ENCODE measurements at places on chromosomes 16 and 17.

DNA sequence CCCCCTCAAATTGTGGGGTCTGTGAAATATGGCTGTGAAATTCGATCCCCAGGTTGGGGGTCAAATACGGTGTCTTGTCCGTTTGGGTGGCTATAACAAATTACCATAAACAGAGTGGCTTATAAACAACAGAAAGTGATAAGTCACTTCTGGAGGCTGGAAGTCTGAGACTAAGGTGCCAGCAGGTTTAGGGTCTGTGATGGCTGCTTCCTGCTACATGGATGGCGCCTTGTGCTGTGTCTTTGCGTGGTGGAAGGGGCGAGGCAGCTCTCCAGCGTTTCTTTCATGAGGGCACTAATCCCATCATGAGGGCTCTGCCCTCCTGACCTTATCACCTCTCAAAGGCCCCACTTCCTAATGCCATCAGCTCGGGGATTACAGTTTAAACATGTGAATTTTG is 120.0 kb downstream of the IRF8 start:
- DNase-seq, result no peak

DNA sequence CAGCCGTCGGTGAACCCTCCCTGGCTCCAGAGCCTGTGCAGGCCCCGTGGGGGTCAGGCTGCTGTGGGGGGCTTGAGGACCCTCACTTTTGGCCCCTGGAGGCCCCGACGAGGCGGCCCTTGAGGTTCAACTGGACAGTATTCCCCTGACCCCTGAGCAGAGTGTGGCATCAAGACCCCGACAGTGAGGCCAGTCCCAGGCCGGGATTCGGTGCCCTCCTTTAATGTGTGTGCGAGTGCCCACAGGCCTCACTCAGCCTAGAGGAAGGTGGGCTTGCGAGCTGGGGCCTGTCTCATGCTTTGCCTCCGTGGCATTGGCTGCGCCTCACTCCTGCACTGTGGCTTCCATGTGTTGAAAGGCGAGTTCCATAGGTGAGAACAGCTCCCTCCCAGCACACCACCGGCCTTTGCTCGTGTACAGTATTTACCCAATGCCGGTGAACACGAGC is 94.5 kb downstream of the METRNL start:
- no peak for DNase-seq

- DNase-seq, result no peak
These were observed 102.5 kb upstream of the TMEM97 start for GRCh38 chr17:28216528-28216927.

GRCh38 chr17:57410169-57410568 is 153.8 kb downstream of the MSI2 start:
- DNase-seq, result no peak

DNA sequence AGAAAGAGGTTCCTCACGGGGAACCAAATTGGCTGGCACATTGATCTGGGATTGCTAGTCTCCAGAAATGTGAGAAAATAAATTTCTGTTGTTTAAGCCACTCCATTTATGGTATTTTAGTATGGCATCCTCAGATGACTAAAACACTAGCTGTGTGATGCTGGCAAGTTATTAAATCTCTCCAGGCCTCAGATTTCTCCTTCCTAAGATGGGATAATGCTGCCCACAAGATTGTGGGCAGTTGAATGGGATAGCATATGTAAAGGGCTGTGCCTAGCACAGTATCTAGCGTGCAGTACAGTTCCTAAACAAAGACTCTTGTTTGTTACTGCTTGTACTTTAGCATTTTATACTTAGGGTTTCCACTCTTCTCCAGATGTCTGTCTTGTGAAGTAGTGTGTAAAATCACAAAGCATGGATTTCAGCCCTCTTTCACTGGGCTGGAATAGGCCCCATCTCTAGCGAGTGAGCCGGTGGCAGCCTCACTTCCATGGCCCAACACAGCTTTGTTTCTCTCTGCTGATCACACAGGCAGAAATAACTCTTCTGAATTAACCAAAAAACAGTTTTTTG is 38.2 kb upstream of the PHAF1 start:
- DNase-seq, result no peak

DNA sequence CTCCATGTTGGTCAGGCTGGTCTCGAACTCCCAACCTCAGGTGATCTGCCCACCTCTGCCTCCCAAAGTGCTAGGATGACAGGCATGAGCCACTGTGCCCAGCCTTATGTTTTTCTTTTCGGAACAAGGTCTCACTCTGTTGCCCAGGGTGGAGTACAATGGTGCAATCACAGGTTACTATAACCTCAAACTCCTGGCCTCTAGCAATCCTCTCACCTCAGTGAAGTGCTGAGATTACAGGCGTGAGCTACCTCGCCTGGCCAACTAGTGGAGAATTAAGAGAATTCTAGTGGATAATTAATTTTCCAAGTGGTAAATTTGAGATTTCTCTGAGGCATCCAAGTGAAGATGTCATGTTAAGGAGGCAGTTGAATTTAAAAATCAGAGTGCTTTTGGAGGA is 2.9 kb upstream of the FBXO47 start:
- no peak for DNase-seq

- DNase-seq, result no peak
These were observed 5.5 kb upstream of the KRT10 start for GRCh38 chr17:40827746-40828453.

GRCh38 chr16:55809851-55810250 is 23.0 kb downstream of the CES1 start:
- no peak for DNase-seq

- no peak for DNase-seq
These were observed 162.8 kb downstream of the BCAS3 start for GRCh38 chr17:60840456-60840855.

DNA sequence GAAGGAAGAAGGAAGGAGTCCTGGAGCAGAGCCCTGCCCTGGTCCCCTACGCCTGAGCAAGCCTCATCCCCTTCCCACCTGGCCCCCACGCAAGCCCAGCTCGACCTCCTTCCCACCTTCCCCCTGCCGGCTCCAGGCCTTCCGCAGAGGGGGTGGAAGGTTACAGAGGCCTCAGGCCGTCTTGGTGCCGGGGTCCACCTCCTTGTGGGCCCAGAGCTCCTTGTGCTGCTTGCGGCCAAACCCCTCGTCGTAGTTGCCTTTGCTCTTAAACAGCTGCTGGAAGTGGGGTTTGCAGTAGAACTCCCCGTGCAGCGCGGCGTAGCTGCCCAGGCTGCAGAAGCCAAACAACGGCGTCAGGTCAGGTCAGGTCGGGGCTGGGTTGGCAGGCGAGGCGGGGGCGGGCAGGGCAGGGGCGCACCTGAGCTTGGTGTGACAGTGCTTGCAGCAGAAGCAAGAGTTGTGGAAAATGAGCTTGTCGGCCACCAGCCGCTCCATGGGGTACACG is 1.5 kb downstream of the LIMD2 start:
- DNase-seq, result no peak

GRCh38 chr17:67246653-67247415 is 1.8 kb upstream of the HELZ start:
- no peak for DNase-seq

DNA sequence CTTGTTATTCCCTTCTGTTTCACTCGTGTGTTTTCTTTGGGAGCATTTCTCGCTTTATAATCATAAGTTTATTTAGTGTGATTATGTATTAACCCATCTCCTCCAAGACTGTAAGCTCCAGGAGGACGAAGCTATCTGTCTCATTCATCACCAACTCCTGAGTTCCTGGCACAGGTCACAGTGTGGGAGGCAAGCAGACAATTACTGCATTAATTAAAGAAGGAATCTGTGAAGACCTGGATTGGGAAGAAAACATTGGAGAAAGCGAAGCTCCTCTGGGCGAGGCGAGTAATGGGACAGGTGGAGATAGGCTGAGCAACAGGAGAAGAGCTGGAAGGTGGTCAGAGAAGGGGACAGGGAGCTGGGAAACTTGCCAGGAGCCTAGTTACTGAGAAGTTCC is 7.8 kb upstream of the CAMKK1 start:
- no peak for DNase-seq

- DNase-seq, result no peak
These were observed 5.9 kb downstream of the SLC38A7 start for GRCh38 chr16:58678716-58679115.

DNA sequence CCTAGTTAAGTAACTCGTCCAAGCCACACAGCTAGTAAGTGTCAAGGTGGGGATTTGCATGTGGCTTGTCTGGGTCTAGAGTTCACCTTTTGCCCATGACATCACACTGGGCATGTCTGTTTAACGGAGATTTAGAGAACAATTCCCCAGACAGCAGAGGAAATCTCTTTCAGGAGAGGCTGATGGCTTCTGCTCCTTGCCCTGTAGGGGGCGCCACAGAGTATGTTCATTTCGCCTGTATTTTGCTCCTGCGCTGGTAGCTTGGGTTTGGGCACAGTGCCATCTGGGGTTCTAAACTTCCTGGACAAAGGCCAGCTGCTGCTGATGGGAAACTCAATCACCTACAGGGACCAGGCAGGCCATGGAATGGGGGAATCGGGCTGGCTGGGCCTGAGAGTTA is 20.4 kb downstream of the OTOA start:
- DNase-seq, result peak; percentile 16

DNA sequence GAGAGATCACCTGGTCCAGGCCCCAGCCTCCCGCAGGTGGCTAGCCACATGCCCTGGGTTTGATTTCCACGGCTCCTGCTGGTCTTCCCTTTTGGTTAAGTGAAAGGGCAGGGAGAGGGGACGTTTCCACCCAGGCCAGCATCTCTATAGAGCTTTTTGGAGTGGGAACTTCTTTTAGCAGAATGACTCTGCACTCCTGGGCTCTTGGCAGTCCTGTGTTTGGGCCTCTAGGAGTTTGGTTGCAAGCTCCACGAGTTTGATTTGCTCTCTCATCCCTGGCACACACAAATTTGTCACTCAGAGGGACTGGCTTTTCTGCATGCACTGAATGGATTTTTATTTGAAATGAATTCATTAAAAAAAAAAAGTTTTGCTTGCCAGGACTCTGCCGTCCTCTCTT is 32.8 kb downstream of the MSI2 start:
- DNase-seq, result no peak

DNA sequence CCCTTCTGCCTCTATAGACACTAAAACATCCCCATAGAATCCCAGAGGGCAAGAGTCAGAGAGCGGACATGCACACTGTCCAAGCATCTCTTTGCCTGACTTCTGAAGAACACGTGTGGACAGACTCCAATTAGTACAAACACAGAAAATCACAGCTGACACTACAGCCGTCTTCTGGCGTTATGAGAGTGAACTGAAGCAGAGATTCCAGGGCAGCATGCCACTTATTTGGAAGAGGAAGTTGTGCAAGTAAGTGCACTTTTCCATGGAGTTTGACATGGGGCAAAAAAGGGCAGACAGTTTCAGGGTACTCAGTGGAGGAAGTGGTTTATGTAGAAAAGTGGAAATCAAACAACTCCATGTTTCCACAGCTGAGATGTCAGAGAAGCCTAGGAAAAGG is 16.8 kb upstream of the ZNF287 start:
- no peak for DNase-seq

DNA sequence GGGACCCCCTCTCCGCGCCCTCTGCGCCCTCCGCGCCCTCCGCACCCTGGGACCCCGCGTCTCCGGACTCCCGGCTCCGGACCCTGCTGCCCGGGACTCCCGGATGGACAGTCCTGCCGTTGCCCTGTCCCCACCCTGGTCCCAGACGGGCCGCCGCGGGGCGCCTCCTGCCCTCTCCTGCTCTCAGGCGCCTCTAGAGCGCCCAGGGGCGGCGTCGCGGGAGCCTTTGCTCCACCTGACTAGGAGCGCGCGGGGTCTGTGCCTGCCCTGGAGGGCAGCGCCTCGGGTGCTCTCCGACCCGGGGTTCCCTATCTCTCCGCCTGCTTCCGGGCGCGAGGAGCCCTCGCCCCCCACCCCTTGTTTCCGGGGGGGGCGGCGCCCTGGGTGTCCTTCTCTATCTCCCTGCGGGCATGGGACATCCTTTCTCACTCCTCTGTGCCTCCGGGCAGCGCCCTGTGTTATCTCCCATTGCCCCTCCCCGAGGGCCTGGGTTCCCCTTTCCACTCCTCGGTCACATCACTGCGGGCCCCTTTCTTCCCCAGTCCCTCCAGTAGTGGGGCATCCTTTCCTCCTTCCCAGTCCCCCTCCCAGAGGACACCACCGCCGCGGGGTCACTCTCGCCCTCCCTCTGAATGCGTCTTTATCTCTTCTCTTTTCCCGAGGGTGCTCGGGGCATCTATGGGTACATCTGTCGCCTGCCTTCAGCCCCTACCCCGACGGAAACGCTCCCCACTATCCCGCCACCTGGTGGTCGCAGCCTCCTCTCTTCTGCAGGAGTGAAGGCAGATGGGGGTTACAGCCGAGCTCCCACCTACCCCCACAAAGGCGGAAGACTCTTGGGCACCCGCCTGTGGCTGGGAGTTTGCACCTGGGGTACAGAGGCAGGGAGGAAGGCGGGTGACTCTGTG is 875 bp downstream of the PRKCB start:
- peak; percentile 23 for DNase-seq

DNA sequence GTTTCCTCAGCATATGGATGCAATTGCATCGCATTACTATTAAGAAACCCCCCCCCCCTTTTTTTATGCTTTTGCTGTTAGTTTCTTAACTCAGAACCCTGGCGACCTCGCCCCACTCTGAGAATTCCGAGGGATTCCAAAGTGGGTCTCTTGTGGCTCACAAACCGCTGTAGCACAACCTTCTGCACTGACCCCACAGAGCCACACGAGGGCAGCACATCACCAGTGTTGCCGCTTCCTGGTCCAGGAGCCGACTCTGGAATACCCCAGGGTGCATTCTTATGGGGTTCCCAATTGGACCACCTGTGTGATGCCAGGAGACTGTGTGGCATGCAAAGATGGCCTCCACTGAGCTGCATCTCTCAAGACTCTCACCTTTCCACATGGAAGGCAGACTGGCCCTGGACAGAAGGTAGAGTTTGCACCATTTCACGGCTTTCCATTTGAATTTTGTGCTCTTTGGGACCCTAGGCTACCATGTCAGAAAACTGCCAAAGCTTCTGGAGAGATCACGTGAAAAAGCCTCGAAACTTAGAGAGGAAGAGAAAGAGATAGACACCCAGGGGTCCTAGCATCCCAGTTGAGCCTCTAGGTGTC is 432.7 kb upstream of the ASIC2 start:
- no peak for DNase-seq

GRCh38 chr16:4093495-4094126 is 22.6 kb downstream of the ADCY9 start:
- no peak for DNase-seq

DNA sequence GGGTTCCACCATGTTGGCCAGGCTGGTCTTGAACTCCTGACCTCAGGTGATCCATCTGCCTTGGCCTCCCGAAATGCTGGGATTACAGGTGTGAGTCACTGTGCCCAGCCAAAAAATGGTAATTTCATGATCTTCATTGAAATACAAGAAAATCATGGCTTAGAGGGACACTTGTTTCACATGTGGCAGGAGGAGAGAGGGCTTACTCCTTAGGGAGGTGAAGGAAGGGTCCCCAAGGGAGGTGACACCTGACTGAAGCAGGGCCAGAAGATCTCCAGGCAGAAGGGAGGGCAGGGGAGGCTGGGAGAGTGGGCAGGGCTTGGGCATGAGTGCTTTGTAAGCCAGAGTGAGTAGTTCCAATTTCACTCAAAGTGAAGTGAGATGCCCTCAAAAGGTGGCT is 20.0 kb upstream of the ITGAX start:
- no peak for DNase-seq
